ENCODE measurements at places on chromosomes 2 and 18.

DNA sequence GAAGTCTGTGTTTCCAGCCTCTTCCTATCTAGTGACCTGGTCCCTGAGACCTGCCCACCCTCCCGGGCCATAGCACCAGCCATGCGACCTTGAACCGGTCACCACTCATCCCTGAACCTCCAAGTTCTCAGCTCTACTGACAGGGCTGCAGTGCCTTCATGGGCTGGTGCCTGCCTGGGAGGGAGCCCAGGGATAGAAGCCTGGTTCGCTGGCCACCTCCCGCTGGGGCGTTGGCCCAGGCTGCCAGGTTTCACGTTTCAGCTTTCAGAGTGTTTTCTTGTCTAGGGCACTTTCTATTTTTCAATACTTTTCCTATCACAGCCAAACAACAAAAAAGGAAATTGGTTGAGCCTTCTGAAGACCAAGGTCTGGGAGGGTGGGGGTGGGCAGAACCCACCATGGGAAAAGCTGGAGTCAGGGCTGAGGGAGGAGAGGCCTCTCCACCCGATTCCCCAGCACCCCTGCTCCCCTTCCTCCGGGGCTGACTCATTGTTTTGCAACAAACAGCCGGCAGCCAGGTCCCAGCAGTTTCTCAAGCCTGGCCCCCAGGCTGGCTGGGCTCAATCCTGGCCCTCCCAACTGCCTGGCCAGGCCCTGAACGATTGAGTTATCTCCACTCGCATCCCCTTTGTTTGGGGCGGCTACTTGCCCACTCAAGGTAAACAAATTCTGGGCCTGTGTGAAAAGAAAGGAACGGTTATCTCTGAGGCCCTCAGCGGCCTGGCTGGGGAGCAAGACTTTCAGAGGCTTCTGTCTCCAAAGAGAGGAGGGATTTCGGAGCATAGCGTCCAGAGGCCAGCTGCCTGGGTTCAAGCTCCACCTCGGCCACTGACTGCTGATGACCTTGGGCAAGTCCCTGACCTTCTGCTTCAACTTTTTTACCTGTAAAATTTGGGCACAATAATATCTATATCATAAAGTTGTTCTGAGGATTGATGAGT, 47.5 kb downstream of the ZFP36L2 start:
- DNase-seq, result peak; percentile 86

DNA sequence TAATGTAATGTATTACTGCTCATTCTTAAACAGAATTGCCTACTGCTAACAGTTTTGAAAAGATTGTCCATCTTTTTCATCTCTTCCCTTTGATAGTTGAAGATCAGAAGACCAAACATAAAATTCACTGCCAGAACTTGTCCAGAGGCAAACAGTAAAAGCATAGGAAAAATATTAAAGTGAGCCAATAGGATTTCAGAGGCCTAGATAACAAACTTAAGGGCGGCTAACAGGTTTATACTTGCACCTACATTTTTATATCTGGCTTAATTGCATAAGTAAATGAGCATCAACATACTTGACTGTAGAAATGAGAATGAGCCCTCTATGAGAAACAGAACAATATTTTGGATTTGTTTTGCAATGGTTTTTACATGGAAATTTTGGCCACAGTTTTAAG, 30.3 kb downstream of the ZC3H15 start:
- no peak for DNase-seq

DNA sequence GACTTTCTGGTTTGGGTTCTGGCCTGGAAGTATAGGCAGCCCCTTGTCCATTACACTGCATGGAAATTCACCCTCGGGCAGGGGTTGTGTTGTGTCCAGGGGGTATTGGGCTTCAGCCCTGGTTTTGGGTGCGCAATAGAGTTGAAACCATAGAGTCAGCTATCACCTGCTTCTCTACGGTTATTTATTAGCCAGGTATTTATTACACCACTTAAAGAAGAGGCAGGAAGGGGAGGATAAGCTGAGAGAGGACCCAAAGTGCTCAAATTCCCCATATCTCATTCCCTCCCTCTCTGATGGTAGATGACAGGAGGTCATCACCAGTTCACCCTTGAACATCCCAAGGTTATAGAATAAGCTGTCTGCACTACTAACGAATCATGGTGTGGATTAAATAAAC, 133.4 kb downstream of the HRH4 start:
- DNase-seq, result no peak

GRCh38 chr2:132719480-132719879, 49.5 kb upstream of the LYPD1 start:
- no peak for DNase-seq

DNA sequence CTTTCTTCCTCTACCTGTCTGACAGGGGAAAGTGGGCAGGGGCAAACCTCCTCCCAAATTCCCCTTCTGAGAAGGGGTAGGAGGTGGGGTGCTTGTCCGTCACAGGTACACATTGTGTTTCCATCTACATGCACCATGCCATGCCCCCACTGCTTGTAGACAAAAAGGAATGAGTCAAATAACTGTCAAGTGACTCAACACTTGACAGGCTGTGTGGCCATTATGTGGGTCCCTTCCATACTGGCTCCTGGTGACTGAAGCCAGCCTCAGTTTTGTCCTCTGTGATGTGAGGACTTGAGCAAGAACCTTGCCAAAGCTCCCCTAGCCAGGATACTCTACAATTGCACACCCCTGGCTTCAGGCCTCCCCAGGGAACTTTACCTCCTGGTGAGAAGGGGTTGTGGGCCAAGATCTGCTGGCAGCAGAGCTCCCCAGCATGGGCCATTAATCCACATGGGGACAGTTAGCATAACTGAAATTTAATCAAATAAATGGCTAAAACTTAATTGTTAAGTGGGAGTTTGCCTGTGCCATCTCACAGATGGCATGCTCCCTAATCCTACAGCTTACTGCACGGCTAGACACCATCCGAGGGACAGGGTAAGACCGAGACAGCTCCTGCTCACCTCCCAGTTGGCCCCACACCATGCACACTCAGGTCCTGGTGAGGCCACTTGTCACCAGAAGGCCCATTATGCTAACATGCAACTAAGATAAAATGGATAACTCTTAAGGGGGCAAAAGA, 140.2 kb downstream of the BCL11A start:
- no peak for DNase-seq

DNA sequence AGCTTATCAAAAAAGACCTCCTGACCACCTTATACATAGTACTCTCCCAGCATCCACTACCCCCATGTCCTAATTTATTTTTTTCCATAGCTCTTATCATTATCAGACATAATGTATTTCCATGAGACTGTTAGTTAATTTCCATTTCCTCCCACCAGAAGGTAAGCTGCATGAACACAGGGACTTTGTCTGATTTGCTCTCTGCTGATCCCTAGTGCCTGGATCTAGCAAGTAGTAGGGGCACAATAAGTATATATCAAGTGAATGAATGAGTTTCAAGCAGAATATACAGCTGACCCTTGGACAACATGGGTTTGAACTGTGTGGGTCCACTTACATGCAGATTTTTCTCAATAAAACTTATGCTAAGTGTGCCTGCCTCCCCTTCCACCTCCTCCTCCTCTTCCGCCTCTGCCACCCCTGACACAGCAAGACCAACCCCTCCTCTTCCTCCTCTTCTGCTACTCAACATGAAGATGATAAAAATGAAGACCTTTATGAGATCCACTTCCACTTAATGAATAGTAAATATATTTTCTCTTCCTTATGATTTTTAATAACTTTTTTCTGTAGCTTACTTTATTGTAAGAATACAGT, 53.8 kb downstream of the CTAGE1 start:
- DNase-seq, result peak; percentile 36

GRCh38 chr2:124913868-124914267, 888.8 kb downstream of the CNTNAP5 start:
- DNase-seq, result no peak

DNA sequence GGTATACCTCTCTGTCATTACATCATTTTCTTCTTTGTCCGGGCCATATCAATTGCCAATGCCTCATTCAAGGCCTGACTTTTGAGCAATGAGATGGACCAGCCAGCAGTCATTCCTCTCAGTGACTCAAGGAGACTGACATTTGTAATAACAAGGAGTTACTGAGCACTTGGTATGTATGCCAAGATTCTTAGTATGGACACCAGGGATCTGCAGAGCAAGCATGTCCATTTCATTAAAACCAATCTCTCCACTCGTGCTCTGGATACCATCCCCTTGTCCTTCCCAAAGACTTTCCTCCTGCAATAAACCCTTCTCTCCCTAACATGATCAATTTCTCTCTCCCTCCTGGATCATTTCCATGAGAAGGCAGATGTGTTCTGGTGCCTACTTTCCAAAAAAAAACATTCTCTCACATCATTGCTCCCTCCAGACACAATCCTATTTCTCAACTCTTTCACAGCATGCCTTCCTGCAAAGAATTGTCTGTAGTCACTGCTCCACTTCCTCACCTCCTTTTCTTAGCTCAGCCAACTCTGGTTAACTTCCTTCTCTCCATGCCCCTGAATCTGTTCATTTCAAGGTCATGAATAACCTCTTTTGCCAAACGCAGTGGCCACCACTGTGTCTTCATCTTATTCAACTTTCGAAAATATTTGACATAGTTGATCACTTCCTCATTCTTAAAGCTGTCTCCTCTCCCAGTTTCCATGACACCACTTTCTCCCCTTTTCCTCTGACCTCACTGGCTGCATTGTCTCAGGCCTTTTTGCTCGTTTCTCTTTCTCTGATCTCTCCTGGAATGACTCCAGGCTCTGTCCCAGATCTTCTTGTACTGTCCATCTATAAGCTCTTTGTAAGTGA, 102.8 kb upstream of the CYP1B1 start:
- peak; percentile 95 for DNase-seq

DNA sequence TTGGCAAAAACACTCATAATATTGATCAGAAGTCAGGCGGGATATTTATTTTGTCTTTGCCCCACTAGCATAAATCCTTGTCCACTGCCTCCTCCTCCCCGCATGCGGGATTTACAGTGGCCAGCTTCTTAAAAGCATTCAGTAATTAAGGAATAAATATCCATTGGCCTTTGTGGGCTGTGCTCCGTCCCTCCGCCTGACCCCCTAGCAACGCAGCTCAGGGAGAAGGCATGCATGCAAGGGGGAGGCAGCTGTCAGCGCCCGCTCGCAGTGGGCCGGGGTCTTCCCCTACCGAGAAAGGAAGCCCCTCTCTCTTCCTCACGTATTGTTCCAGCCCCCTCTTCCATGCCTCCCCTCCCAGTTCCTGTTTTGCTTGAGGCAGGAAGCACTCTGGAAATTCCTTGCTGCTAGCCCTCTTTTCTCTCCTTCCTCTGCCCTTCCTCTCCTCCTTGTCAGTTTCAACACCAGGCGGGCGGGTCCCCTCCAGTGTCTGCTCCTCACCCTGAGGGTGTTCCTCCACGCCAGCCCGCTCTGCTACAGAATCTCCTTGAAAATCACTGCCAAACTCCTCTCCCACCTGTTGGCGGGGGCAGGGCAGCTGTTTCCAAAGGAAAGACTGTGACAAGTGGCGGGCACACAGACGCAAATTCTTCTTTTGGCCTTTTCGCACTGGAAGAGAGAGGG, 60.1 kb downstream of the GBX2 start:
- DNase-seq, result no peak

DNA sequence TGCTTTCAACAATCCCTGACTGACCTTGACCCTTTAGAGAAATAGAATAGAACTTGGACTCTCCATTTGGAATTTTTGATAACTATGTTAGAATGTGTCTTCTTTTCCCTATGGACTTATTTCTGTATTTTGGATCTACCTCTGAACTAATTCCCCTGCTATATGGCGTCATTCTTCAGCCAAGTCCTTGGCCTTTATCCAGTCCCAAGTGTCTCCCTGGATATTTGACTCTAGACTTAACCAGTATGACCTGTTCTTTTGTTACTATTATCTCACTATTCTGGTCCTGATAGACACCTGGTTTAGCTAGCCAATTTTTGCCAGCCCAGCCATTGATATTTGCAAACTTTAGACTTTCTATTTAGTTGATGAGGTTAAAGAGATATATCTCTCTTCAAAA, 186.8 kb downstream of the KCNS3 start:
- no peak for DNase-seq

DNA sequence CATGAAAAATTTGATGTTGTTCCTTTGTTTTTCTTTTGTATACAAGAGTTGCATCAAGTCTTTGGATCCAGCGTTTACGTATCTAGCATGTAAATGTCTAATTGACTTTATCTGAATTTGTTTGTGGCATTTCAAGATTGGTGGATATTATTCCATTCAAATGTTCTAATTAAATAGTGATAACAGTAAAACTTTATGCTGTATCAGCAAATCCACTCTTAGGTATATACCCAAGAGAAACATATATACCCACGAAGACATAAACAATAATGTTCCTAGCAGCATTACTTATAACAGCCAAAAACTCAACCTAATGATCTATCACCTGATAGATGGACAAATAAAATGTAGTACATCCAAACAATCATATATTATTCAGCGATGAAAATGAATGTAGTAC, 579.4 kb upstream of the LRATD1 start:
- no peak for DNase-seq

GRCh38 chr2:237262838-237263771, 150.9 kb downstream of the COL6A3 start:
- DNase-seq, result peak; percentile 85

DNA sequence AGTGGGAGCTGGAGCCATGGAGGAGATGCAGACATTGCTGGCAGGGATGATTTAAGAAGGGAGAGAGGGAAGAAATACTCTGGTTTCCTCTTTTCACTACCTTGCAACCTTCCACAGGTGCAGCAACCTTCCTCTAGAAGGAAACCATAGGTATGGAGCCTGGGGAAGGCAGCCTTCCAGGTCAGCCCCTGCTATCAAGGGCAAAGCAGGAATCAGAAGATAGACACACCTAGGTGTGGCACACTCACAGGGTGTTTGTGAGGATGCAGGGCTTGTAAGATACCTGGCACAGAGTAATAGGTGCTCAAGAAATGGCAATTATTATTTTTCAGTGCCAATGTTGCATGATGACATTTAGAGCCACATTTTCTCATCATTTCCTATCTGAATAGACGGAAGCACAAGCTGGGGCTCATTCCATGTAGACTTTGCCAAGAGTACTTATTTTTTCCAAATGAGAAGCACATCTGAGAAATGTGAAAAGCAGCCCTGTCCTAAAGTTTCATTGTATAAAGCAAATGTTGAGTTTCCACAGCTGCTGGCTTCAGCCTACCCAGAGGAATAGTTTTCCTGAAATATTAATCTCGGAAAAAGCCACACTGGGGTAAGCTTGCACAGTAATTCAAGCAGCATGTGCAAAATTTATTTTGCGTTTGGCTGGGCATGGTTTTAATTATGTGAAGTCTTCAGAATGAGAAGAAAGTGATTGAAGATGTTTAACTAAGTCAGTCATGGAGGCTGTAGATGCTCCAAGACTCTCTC, 20.6 kb downstream of the EVA1A start:
- peak; percentile 5 for DNase-seq

- DNase-seq, result peak; percentile 37
Measured at GRCh38 chr18:74290794-74291471, 830 bp downstream of the CYB5A start.

DNA sequence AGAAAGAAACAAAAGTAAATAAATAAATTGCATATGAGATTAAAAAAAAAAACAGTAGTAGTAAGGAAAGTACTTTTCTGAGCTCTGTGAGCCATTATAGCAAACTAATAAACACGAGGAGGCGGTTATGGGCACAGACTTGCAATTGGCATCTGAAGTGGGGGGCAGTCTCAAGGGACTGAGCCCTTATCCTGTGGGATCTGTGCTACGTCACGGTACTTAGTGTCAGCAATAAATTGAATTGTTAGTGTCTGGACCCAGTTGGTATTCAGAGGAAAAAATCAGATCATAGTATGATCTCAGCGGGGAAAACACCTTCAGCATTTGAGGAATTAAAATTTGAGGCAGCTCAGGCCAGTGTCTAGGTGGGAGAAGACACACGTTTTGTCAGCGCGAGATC, 76.6 kb upstream of the TEX51 start:
- DNase-seq, result no peak
